ENCODE measurements at places on chromosomes 6 and 20.

DNA sequence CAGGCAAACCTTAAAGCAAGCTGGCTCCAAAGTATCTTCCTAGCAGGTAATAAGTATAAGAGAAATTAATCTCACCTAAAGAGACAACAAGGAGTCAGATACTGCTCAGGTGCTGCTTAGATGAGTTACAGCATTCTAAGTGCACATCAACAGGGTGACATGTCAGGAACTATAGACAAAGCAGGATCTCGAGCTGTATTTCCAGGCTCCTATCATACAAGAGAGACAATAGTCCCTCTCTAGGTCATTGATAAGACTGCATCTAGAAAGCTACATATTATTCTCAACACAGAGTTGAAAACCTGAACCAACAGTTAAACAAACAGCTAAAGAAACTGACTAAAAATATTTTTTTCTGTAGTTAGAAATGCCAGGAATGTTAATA, 3.9 kb downstream of the PTPRK start:
- no peak for DNase-seq

DNA sequence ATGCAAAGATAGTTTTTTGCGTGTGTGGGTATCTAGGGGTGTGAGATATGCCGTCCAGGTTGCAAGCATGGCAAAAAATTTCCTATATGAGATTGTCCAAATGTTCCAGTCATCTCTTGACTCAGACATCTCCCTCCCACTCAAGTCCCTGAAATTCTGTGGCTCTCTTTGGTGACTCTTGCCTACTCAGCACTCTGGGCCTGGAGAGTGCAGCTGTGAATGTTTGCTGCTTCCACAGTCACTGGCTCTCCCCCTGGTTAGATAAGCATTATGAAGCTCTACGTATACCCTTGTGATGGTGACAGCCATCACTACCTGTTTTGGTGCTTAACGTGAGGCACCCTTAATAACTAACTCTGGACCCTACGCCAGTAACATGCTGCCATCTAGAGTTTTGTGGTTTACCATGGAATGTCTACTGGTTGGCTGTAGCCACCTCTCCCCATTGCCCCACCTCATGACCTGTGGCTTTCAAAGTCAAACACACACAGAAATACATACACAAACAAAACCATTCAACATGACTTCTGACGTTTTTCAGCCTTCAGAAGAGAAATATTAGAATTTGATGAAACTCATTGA, 621.9 kb upstream of the CITED2 start:
- DNase-seq: no peak

DNA sequence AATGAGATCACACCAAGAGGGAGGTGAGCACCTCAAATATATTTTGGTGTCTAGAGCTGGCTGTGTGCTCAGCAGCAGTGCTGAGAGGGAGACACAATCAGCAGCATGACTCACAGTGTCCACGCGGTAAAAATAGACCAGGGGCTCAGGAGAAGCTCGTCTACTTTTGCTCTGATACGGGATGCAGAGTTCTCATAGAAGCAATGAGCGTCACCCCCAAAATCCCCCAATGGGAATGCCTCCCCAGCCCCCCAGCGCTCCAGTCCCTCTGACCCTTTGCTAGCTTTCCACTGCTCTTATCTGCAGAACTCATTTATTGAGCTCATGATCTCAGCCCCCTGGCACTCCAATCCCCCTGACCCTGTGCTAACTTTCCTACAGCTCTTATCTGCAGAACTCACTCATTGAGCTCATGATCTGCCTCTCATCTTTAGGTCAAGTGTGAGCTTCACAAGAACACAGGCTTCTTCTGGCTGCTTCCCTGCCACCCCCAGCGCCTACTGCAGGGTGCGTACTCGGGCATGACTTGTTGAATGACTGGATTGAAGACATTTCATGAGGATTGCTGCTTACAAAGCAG, 34.0 kb downstream of the SYNDIG1 start:
- DNase-seq: no peak

DNA sequence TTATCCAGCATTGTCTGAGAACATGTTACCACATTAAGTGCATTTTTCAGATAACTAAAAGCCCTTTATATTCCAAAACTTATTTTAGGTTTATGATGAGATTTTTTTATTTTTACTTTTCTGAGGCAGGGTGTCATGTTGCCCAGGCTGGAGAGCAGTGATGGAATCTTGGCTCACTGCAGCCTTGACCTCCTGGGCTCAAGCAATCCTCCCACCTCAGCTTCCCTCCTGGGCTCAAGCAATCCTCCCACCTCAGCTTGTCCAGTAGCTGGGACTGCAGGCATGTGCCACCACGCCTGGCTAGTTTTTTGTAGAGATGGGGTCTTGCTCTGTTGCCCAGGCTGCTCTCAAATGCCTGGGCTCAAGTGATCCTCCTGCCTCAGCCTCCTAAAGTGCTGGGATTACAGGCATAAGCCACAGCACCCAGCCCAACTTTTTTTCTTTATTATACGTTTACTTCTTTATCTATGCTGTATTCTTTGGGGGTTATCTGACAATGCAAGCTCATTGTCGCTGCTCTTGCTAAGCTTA, 6.2 kb downstream of the DYNLT1 start:
- no peak for DNase-seq

GRCh38 chr6:169638915-169639314, 62.9 kb downstream of the WDR27 start:
- DNase-seq: no peak

GRCh38 chr6:131001945-131002660, 60.9 kb downstream of the EPB41L2 start:
- no peak for DNase-seq

DNA sequence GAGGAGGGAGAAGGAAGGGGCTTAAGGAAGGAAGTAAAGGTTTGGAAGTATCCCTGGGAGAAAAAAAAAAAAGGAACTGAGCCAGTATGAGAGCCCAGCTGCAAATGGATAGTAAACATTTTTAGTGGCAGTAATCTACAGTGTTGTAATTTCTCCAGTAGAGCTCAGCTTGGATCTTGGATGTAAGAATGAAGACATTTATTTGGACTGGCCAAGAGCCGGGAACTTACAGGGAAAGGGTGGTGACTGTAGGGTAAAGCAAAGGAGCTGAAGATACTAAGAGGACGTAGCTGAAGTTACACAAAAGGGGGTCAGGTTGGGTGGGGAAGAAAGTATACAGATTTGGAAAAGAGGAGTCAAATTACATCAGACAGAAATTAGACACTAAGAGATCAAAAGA, 13.5 kb downstream of the EEF1E1 start:
- no peak for DNase-seq

- DNase-seq: no peak
These were observed 98.1 kb downstream of the MYLK4 start for GRCh38 chr6:2652611-2653010.

DNA sequence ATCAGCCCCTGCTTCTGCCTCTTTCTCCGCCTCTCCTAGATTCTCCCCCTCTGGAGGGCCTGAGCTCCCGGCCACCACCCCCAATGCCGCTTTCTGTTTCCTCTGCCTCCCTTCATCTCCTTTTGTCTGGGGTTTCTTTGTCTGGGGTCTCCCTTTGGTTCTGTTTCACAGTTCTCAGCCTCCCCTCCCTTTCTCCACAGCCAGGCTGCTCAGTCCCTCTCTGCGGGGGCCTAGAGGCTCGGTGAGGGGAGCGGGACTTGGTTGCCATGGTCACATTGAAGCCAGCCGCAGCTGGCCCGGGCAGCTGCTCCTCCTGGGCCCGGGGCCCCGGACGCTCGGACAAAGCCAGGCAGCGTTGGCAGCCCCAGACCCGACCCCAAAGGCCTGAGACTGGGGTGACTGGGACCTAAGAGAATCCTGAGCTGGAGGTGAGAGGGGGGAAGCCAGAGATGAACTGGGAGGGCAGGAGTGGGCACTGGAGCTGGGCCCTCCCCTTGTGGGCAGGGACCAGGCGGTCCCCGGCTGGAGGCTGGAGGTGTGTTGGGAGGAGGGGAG, 3.5 kb upstream of the DDR1 start:
- no peak for DNase-seq

- no peak for DNase-seq
These were observed 37.7 kb downstream of the PMEPA1 start for GRCh38 chr20:57672164-57672563.

Data from activated naive CD4-positive, alpha-beta T cell treated with anti-CD3 and anti-CD28 coated beads, Interleukin-2, amount 10 ng/mL, durations not matched to agents 7 days and 5 days (primary cell).